ENCODE measurements at places on chromosomes 7 and 10.

- no peak for DNase-seq
Measured at GRCh38 chr7:78090616-78091015, 292.0 kb downstream of the PHTF2 start.

- no peak for DNase-seq
Measured at GRCh38 chr10:95518455-95519452, 42.4 kb downstream of the SORBS1 start.

DNA sequence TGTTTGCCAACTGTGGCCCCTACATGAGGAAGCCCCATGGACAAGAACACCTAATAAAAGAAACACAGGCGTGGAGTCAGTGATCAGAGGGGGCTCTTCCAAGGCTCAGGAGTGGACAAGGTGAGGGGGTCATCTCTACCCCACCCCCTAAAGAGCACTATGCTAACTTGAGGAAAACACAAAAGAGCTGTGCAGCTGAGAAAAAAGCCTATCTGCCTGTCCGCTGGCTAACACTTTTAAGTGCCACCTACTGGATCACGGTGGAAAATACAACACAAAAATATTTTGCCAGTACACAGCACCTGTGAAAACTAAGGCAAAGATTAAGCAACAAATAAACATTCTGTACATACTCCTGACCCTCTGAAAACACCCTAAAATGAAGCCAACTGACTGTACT, 53.1 kb upstream of the COBL start:
- DNase-seq: no peak

- DNase-seq: no peak
Measured at GRCh38 chr10:132742837-132743194, 43.1 kb downstream of the NKX6-2 start.

GRCh38 chr10:122510326-122510725, 49.0 kb downstream of the HTRA1 start:
- DNase-seq: no peak

- no peak for DNase-seq
Measured at GRCh38 chr10:98251399-98251798, 16.6 kb downstream of the LOXL4 start.

DNA sequence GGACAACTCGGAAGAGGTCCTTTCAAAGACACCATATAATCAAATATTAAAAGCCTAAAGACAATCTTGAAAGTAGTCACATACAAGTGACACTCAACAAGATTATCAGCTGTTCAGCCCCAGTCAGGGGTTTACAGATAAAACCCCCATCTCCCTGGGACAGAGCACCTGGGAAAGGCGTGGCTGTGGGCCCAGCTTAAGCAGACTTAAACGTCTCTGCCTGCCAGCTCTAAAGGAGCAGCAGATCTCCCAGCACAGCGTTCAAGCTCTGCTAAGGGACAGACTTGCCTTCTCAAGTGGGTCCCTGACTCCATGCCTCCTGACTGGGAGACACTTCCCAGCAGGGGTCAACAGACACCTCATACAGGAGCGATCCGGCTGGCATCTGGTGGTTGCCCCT, 18.0 kb downstream of the CDCA7L start:
- DNase-seq: no peak

Data from NK-92 treated with Interleukin-12 subunit alpha and Interleukin-12 subunit beta, amount 100 ng/mL, for 24 hours (cell line).